ENCODE measurements at places on chromosomes 3 and 15.

GRCh38 chr3:105860641-105861040 lies 8.2 kb downstream of the CBLB start:
- no peak for DNase-seq

DNA sequence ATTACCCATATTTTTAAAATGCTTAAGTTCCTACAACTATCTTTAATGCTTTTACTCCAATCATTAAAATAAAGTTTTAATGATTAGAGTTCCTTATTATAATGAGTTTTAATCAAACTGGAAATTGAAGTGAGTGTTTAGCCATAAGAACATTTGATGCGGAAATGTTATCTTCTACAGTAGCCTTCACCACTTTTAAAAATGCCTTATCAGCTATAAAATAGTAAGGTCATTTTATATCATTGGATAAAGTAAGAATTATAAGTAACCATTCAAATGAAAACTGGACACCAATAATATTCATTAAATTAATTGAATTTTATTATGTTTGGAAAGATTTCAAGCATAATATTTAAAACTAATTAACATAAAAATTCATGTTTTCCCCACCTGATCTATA lies 825.0 kb upstream of the ROBO1 start:
- no peak for DNase-seq

GRCh38 chr3:24867783-24868182 lies 373.1 kb upstream of the THRB start:
- DNase-seq: no peak

GRCh38 chr3:185648396-185648795 lies 62.3 kb downstream of the SENP2 start:
- no peak for DNase-seq

- no peak for DNase-seq
These were observed 96.2 kb upstream of the NR2F2 start for GRCh38 chr15:96234109-96234892.

- DNase-seq: no peak
These were observed 19.5 kb downstream of the GPR15 start for GRCh38 chr3:98551236-98551635.

DNA sequence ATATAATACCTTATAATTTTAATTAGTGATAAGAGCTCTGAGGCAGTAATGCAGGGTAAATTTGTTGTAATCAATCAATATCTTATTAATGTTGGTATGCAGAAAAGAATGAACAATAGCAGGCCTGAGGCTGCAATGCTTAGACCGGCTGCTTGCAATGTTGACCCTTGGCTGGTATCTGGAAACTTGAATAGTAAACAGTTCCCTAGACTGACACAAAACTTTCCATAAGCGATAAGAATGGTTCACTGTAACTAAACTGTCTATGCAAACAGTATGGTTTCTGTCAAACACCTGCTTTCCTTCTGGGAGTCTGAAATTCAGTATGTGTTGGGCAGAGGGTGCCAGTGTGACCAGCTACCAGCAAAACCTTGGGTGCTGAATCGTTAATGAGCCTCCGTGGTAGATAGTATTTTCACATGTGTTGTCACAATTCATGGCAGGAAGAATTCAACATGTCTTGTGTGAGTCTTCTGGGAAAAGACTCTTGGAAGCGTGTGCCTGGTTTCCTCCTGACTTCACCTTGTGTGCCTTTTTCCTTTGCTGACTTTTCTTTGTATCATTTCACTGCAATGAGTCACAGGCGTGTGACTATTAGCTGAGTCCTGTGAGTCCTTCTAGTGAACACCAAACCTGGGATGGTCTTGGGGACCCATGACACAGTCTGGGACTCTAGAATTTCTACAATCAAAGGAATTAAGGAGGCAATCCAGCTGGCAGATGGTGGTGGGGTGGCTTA lies 30.7 kb upstream of the CLRN1 start:
- DNase-seq: no peak

DNA sequence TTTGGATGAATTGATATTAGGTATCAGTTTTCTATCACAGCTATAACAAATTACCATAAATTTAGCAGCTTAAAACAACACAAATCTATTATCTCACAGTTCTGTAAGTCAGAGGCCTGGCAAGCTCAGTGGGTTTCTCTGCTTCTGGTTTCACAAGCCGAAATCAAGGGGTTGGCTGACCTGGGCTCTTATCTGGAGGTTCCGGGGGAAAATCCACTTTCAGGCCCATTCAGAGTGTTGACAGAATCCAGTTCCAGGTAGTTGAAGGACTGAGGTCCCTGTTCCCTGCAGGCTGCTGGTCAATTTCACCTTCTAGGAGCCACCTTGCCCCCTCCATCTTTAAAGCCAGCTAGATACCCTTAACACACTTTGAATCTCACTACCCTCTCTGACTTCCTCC lies 11.1 kb upstream of the HHATL start:
- DNase-seq: no peak

DNA sequence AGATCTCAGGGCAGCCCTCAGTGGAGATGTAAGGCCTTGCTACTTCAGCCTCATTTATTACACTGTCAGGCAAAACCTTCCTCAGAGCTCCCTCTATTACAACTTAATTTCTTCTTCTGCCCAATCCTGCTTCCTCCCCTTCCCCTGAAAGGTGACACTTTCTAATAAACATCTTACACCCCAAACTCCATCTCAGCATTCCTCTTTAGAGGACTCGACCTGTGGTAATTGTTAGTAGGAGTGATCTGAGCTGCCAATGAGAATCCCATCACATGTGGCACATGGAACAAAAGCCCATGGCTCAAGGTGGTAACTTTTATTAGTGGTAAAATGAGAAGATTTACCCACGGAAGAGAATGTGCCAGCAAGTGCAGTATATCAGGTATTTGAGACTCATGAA lies 29.8 kb downstream of the DTWD1 start:
- DNase-seq: no peak

DNA sequence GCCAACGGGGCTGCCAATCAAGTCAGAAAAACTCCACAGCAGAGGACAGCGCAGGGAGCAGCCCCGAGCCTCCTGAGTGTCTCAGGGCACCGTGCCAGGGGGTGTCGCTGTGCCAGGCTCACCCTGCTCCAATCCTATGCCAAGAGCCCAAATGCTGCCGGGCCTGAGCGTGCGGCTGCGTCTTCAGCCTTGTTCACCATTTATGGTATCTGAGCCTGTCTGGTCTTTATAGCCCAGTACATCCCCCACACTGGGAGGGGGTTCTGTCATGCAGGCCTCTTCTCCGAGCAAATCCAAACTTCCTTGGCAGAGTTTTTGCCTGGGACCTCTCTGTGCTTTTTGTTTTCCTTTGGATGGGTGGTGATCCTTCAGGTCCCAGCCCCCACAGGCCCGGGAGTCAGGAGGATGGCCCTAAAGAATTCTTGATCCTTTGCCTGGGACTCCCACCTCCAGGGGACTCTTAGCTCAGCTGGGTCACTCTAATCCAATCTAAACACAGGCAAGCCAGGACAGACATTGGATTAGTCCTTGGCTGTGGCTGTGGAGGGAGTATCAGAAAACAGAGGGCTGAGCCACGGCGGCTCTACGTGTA lies 135.1 kb upstream of the HACD2 start:
- DNase-seq: no peak

GRCh38 chr3:12948891-12949711 lies 107.7 kb upstream of the RPL32 start:
- no peak for DNase-seq

GRCh38 chr3:1164101-1164500 lies 71.3 kb downstream of the CNTN6 start:
- DNase-seq: no peak
